ENCODE measurements at places on chromosomes 1 and 21.

DNA sequence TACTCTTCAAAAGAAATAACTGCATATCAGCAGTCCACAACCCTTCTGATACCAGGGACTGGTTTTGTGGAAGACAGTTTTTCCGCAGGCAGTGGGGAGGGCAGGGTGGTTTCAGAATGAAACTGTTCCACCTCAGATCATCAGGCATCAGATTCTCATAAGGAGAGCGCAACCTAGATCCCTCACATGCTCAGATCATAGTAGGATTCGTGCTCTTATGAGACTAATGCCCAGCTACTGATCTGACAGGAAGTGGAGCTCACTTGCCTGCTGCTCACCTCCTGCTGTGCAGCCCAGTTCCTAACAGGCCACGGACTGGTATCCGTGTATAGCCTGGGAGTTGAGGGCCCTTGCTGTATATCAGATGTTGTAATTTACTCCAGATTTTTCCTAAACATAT, 11.5 kb downstream of the RO60 start:
- DNase-seq, result peak; percentile 40

DNA sequence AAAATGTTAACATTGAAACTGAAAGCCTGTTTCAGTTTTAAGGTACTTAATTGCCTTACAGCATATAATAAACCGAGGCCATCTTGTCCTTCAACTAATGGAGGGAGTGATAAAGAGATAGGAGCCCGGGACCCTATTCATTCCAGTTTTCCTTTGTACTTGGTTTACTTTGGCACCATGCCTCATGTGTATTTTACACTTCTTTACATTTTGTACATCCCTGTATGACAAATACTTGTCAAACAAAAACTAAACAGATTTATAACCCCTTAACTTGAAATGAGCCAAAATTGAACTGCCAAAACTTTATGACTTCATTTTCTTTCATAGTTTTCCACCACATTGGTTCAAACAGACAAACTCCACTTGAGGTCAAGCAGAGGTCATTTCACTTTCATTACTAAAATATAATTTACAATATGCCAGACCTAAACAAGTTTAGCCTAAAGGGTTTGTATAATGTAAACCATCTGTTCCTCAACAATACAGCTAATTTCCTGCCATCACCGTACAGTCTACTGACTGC, 30.9 kb upstream of the UBE2U start:
- no peak for DNase-seq

DNA sequence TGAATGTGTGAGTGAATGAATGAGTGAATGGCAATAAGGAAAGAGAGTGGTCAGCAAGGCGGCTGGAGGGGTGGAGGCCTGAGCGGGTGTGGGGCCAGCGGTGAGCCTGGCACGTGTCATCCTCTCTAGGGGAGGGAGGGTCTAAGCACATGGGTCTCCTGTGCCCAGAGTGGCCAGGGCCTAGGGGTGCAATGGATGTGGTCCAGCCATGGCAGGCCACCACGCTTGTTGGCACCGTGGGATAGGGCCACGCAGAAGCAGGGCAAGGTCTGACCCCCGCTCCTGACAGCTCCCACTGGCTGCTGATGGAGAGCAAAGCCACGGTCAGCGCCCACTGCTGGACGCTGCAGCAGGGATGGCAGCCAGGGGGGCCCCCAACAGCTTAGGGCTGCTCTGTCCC, 19.5 kb upstream of the SPSB1 start:
- DNase-seq, result no peak

GRCh38 chr1:44406737-44407429, 1.8 kb downstream of the RNF220 start:
- DNase-seq, result no peak

- DNase-seq, result no peak
Observed at GRCh38 chr1:29052941-29053340, 70.8 kb downstream of the TMEM200B start.

- DNase-seq, result no peak
Observed at GRCh38 chr1:11044086-11044848, 2.8 kb downstream of the MASP2 start.

GRCh38 chr1:208211921-208212843, 32.0 kb downstream of the PLXNA2 start:
- DNase-seq, result no peak

DNA sequence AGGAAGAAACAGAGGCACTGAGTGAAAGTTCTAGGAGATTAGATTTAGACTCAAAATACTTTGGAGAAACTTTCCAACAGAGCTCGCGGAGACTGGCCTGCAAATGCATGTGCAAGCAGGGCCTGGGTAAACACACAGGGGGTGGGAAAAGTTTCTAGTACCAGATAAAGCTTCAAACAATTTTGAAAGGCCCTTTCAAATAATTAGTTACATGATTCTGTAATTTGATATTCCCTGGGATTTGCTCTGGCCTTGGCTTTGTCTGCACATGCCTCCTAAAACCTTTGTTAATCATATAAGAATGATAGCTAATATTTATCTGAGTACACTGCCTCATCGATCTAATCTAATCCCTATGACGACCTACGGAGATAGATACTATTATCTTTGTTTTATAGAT, 31.3 kb downstream of the VTCN1 start:
- DNase-seq, result no peak

DNA sequence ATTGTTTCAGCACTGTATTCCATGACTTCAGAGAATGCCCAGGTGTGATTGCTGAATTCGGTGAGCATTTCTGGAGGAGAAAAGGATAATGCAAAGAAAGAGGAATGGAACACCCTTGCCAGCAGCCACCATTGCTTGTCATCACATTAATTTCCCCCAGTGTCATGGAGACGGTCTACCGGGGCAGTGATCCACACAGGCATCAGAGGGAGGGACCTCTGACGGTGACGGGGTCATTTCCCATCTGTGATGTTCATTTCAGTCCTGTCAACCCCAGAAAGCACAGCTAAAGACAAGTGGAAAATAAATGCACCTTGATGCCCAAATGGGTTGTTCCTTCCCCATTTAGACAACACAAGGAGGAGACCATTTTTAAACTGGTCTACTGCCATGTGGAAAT, 376.4 kb downstream of the PCP4 start:
- no peak for DNase-seq

DNA sequence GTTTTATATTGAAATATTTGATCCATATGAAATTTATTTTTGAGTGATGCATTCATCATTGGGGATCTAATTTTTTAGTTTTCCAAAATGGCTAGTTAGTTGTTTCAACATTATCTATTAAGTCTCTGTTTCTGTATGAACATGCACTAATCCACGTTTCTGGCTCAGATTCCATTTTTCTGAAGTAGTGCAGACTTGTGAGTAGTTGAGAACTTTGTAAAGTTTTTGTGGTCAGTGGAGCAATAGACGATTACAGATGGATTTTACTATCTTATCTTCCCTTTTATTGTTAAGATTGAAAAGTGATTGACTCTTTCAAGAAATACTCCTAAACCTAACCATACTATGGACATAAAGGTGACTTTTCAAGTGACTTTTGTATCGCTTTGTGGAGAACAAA, 16.7 kb downstream of the SOAT1 start:
- DNase-seq, result no peak

GRCh38 chr1:51877434-51878307, 856 bp downstream of the NRDC start:
- DNase-seq, result no peak

- no peak for DNase-seq
Observed at GRCh38 chr1:218443255-218443654, 98.1 kb downstream of the TGFB2 start.

DNA sequence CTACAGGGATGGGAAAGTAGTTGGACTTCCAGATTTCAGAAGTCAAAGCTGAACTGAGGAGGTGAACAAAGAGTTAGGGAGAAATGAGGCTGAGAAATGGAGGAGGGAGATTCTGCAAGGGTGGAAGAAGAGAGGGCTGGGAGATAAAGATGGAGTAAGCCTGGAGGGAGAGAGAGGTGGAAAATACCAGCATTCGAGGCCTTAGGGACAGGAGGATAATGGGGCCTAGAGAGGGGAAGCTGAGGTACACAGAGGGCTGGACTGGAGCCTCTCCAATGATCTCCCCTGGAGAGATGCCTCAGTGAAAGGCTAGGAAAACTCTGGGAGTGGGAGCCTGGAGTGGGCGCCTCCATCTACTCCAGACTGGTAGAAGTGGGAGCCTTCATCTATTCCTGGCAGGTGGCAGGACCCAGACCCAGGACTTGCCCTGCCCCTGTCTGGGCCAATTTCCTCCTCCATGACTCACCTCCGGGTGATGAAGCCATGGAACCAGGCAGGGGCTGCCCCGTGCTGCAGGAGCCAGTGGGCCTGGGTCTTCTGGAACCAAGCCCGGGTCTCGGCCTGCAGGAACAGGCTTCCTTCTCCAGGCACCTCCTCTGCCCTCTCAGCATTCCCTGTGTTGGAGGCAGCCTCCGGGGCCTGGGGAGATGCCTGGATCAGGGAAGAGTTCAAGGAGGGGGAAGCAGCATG, 1.9 kb downstream of the SH2D2A start:
- peak; percentile 69 for DNase-seq

DNA sequence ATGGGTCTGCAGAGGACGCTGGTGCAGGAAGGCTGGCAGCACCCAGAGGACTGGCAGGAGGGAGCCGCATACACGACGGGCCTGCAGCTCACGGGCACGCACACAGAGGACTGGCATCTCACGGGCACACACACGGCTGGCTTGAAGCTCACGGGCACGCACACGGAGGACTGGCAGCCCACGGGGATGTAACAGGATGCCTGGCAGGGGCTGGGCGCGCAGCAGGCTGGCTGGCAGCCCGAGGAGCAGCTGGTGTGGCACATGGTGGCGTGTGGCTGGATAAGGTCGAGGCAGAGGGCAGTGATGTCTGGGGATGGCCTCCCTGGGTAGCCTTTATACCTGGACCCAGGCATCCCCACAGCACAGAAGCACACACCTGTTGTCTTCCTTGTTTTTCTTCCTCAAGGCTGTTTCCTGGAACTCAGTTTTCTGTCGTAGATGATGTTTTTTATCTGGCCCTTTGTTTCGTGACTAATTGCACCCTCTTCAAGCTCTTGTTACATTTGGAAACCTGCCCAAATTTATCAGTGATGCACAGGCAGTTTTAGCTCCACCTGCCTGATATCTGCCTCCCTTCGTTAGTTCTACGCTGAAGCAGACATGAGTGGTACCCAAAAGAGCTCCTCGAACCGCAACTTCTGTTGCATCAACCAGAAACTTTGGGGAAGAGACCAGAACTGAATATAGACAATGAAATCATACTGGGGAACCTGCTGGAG, at the start of gene KRTAP12-1:
Gene KRTAP12-1 (minus strand): TSS at position 303 of the 719 bp plus-strand sequence. CDS start 40 bp downstream, at position 263.
- no peak for DNase-seq

GRCh38 chr21:33855190-33855589, 60.4 kb downstream of the ATP5PO start:
- no peak for DNase-seq

DNA sequence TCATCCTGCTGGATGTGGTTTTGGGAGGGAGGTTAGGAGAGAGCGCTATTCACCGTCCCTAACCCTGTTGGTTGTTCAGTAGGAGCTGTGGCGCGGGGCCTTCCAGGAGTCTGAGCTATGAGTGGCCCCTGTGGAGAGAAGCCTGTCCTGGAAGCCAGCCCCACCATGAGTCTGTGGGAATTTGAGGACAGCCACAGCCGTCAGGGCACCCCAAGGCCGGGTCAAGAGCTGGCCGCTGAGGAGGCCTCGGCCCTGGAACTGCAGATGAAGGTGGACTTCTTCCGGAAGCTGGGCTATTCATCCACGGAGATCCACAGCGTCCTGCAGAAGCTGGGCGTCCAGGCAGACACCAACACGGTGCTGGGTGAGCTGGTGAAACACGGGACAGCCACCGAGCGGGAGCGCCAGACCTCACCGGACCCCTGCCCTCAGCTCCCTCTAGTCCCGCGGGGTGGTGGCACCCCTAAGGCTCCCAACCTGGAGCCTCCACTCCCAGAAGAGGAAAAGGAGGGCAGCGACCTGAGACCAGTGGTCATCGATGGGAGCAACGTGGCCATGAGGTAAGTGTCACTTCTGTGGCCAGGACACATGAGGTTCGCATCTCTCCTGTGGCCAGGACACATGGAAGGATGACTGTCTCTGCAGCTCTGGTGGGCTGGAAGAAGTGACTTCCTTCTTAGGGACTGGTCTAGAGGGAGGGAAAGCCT, 1.2 kb downstream of the ZC3H12A start:
- peak; percentile 44 for DNase-seq

- no peak for DNase-seq
Observed at GRCh38 chr1:246355411-246356230, 151.5 kb downstream of the SMYD3 start.
